Hypothalamus (tissue), 51 donors: ENCODE measurements at places on chromosomes 2 and 18.

- no peak for DNase-seq
These were observed 201.2 kb downstream of the SLC4A10 start for GRCh38 chr2:161825429-161825828.

- DNase-seq, result no peak
These were observed 10.0 kb upstream of the ALLC start for GRCh38 chr2:3647831-3648651.

DNA sequence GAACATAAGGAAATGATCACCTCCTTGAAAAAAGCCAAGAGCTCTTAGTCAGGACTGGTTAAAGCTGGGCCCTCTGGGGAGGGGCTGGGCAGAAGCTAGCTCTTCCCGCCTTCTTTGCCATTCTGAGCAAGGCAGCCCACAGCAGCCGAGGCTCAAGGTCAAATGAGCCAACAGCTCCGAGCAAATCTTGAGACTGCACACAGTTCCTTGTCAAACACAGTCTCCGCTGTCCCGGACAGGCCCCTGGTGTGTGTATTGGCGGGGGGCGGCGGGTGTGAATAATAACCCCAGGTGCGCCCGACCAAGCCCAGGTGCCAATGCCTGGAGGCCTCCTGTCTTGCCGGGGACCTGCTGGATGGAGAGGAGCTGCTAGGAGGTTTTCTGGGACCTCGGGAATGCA, 46.4 kb upstream of the ACAA2 start:
- no peak for DNase-seq

DNA sequence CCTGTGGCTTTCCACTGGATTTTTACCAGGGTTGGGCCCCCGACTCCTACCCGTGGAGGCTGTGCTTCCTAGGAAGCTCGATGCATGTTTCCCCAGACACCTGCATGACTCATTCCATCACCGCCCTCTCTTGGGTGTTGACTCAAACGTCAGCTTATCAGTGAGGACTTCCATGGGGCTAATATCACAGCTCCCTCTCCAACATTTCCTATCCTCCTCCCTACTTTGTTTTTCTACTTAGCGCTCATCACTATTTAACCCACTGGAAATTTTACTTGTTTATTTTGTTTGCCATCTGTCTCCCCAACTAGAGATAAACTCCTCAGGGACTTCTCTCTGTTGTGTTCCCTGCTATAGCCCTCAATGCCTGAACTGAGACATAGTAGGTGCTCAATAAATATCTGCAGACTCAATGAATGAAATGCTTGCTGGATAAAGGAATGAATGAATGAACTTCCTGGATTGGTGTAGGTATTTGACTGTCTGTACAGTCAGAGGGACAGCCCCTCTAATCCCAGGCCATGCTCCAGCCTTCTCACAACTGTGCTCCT, 89.7 kb upstream of the MSH2 start:
- no peak for DNase-seq

DNA sequence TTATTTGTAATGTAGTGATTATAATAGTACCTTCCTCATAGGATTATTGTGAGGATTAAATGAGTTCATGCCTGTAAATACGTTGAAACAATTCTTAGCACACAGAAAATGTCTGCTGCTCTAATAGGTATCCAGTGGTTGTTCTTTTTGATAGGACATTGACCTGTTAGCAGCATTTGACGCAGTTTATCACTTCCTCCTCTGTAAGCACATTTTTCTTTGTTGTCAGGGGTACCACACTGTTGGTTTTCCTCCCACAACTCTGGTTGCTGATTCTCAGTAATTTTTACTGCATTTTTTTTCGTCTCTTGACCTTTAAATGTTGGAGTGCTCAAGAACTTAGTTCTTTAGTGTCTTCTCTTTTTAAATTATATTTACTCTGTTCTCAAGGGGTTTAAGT, 15.4 kb downstream of the PPM1B start:
- no peak for DNase-seq

DNA sequence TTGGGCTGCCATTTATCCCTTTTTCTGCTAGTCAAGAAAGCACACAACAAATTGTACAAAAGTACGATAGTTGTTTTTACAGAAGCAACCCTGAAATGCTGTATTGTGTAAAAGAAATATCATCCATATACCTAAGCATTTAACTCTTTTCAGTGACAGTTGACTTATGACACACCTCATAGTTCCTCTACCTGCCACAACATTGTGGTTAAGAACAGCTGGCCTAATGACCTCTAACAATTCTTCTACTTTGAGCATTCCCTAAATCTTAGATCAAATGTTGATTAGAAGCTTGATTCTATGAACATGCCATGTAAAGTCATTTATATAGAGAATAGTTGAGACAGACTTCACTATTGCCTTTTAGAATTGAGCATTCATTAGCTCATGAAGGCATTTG, 165.9 kb upstream of the SETBP1 start:
- DNase-seq, result no peak

DNA sequence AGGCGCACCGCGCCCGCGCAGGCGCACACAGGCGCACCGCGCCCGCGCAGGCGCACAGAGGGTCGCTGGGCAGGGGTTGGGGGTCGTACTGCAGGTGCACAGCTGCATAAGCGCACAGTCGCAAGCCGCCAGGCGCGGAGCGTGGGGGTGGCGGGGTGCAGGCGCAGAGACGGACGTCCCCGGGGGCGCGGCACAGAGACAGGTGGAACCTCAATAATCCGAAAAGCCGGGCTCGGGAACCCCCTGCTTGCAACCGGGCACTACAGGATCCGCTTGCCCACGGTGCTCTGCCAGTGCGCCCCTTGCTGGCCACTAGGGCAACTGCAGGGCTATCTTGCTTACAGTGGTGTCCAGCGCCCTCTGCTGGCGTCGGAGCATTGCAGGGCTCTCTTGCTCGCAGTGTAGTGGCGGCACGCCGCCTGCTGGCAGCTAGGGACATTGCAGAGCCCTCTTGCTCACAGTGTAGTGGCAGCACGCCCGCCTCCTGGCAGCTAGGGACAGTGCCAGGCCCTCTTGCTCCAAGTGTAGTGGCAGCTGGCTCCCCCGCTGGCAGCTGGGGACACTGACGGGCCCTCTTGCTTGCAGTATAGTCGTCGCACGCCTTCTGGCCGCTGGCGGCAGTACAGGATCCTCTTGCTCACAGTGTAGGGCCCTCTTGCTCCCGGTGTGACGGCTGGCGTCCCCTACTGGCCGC, 34.9 kb downstream of the FAM110C start:
- DNase-seq, result no peak

DNA sequence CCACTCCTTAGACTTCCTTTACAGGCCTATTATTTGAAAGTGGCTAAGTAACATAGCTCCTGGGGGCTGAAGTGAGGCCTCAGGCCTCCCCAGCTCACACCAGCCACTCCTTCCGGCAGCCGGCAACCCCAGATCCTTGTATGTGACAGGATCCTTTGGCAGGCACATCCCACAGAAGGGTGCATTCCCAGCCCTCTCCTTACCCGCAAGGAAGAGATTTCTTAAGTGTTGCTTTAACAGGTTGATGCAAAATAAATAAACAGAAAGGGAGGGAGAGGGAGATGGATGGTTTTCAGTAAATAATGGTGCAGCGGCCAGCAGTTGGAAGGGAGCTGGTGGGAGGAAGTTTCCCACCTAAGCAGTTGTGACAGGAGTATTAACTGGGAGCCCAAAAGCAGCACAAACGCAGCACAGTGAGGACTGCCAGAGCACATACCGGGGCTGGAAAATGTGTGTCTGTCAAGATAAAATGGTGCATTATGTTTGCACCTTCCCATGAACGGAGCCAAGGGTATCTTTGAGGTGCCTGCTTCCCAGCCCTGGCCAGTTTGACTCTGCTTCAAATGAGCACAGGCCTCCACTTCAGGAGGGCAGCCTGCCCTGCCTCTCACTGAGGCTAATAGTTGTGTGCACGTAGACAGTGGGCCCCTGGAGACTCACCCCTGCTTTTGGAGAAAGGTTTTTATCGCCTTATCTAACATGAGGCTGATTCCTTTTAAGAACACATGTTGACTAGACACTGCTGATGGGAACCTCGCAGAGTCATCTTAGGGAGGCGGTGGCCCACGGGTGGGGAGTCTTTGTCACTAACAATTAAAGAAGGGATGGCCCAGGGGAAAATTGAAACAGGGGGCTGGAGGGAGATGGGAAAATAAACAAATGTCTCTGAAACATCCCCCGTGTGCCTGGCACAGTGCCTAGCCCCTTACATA, 32.8 kb downstream of the NRP2 start:
- DNase-seq, result no peak

GRCh38 chr2:126657636-126658318, 1.8 kb downstream of the GYPC start:
- no peak for DNase-seq

DNA sequence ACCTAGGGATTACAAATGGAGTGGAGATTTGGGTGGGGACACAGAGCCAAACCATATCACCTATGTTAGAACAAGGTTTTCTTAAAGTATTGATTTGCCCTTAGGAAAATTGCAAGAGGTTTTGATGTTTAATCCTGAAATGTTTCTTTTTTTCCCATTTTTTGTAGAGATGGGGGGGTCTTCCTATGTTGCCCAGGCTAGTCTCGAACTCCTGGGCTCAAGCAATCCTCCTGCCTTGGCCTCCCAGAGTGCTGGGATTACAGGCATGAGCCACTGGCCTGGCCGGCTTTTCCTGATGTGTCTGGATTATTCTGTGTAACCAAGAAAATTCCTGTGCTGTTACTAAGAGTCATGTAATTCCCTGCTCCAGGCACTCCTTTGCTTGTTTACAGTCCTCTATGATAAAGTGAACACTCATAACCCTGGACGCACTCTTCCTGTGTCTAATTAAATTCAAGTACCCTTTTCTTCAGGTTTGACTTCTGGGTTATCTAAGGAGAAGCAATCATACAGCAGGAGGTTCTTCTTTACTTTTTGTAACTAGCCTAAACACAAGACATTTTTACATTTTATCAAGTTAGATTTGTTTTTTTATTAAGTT, 15.0 kb upstream of the CTDP1 start:
- DNase-seq, result no peak
